ENCODE measurements at places on chromosomes 2 and 18.

DNA sequence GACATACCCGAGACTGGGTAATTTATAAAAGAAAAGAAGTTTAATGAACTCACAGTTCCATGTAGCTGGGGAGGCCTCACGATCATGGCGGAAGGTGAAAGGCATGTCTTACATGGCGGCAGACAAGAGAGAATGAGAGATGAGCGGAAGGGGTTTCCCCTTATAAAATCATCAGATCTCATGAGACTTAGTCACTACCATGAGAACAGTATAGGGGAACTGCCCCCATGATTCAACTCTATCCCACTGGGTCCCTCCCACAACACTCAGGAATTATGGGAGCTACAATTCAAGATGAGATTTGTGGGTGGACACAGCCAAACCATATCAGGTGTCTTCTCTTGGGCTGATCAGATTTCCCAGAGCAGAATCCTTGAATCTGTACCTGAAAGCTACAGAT lies 617.3 kb upstream of the ID2 start:
- no peak for DNase-seq

DNA sequence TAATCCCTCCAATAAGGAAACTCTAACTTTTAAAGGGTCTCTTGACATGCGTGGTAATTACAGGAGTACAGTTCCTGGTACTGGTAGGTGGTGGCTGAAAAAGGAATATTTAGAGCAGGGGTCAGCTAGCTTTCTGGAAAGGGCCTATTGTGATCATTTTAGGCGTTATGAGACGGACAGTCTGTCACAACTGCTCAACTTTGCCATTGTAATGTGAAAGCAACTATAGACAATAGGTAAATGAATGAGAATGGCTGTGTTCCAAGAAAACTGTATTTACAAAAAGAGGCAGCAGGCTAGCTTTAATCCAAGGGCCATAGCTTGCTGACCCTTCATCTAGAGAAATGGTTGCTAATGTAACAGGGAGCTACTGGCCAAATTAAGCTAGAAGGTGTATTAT lies 177.7 kb upstream of the LRRTM1 start:
- DNase-seq = no peak

DNA sequence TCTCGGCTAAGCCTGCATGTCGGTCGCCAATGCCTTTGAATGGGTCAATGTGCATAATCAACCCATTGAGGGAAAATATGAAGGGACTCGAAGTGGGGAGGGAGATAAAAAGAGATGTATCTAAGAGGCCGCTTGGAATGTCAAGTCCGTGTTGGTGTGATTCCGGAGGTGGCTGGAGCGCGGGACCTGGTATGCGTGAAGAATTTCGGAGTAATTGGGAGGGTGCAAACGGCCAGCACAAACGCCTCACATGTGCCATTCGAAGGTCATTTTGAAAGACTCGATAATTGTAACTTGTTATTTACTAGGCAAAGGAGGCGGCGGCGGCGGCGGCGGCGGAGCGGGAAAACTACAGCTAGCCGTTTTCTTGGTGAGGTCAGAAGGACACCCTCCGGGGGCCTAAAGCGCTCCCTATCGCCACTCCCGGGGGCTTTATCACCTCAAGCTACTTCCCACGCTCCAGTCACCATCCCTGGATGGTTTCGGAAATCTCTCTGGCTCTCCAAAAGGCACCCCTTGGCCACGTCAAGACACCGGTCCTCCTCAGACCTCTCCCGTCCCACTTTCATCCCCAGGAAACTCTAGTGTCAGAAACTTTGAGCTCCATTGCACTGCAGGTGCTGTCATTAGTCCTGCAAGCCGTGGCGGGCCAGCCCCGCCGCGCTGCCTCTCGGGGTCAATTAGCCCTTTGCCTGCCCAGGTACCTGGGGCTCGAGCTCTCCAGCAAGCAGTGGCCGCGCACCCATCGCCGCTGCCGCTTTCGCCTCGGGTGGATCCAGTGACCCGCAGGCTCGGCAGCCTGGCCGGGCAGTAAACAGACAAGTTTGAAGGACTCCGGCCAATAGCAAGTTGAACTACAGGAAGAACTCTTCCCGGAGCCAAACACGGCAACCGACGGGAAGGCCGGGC lies 1.5 kb downstream of the ERBB4 start:
- peak; percentile 50 for DNase-seq

DNA sequence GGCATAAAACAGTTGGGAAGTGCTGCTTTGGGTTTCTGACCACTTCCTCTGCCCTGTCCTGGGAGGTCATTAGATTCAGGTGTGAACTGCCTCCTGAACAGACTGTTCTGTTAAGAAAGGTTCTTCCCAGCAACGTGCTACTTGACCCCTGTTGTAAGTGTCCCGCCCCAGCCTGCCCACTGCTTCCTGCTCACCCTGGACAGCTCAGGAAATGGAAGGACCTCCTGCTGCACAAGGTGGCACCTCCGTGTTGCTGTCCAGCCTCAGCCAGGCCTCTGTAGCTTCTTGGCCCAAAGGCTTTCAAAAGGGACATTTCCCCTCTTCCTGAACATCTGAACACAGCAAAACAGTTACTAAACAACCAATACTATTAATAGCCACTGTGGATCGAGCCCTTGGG lies 5.3 kb downstream of the TOGARAM2 start:
- DNase-seq = peak; percentile 25

DNA sequence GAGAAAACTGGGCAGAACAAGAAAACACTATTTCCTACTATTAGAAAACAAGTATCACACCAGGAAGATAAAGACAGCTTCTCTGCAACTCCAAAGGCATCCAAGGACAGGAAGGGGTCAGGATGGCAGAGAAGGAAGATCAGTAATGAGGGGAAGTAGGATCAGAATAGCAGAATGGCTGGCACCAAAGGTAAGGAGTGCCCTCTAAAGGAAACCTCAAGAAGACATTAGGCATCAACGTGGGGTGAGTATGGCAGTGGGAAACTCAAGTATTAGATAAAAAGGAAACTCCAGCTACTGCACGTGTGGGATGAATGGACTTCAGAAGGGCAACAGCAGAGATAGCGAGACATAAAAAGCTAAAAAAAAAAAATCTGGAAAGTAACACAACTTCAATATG lies 25.9 kb downstream of the HDLBP start:
- no peak for DNase-seq

DNA sequence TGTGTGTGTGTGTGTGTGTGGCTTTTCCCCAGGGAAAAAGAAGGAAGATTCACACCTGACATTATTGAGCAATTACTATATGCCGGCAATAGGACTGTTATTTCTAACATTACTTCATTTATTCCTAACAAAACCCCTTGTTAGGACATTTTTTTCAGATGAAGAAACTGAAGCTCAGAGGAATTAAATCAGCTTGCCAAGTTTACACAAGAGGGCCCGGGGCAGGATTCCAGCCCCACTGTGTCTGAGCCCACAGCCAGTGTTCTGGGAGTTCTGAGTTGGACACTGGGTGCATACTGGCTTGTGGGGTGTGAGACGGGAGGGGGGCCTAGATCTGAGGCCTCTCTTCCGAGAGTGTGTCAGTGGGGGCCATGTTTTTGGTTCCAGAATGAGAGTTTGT lies 9.9 kb downstream of the TOGARAM2 start:
- no peak for DNase-seq

- no peak for DNase-seq
Measured at GRCh38 chr2:68031542-68032160, 31.2 kb downstream of the C1D start.

DNA sequence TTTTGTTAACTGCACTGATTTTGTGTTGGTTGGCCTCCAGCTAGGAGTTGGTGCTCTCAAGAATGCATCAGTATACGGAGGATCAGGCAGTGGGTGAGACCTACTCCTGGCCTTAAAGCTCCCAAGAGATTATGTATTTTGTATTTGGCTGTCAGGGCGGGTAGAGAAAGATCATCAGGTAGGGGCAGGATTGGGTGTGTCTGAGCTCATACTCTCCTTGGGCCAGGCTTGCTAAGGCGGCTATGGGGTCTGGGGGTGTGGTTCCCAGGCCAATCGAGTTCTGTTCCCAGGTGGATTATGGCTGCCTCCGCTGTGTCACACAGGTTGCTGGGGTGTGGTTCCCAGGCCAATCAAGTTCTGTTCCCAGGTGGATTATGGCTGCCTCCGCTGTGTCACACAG lies 28.9 kb upstream of the IL1RN start:
- no peak for DNase-seq

DNA sequence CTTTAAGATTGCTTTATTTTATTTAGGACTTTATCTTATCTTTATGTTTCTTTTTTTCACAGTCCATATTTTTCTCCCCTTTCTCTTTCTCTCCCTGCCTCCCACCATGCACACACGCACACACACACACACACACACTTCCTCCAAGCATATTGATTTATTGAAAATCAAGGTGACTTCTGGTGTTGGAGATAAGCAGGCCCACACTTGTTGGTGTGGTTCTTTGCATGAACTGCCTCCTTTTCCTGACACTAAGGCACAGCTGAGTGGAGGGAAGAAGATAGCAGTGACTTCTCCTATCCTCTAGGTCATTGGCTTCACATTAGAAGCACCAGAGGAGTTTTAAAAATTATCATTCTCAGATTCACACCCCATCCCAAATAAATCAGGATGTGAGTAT lies 18.0 kb downstream of the TBR1 start:
- DNase-seq = no peak

GRCh38 chr2:43430489-43430888 lies 165.3 kb downstream of the THADA start:
- no peak for DNase-seq

DNA sequence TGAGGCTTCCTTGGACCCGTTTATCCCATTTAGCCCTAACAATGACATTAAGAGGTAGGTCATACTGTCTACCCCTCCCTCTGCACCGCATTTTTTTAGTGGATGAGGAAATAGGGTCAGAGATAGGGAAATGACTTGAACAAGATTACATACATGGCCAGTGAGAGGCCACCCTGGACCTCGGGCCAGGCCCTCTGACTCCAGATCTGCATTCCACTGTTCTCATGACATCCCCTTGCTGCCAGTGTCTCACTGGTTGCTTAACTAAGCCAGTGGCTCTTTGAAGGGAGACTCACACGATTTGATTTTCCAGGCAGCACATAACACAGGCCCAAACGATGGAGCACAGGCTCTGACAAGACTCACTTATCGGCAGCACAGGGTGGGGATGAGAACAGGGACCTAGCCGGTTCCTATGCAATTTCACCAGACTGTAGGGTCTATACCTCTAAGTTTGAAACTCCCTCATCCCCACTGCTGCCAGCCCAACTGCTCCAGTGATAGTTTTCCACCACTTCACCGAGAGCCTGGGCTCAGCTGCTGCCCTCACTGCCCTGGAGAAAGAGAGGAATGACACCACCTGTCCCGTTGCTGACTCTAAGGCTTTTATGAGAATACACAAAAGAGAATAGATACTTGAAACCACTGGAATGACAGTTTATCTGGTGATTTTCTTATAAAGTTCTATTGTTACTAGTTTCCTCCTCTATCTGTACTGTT lies 82.5 kb downstream of the TMEM247 start:
- DNase-seq = no peak

DNA sequence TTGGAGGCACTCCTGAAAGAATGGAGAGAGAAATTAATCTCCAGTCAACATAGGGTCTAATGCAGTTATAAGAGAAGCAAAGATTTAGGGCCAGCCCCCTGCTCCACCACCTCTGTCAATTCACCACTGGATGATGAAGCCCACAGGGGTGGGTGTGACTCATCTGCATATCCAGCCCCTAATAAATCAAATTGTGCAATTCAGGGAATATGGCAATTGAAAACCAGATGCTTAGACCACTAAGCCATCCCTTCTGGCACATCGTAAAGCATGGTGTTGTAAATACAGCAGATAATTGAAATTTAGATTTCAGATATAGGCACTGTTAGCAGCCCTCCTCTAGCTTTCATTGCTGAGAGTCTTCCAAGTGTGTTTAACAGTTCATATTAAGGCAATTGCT lies 541.4 kb downstream of the PARD3B start:
- no peak for DNase-seq

DNA sequence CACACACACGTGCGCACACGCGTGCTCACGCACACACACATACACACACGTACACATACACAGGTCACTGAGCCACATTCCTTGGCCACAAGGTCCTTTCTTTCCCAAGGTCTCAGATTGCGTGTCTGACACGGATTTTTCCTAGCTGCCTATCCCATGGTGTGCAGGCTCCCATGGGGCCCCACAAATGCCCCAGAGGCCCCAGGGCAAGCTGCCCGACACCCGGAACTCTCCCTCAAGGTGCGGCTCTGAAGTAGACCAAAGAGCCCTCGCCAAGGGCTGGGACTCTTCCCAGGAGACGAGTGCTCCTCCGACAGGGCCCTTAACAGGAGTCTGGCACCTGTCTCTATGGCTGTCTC lies 46.7 kb downstream of the SDC1 start:
- no peak for DNase-seq

DNA sequence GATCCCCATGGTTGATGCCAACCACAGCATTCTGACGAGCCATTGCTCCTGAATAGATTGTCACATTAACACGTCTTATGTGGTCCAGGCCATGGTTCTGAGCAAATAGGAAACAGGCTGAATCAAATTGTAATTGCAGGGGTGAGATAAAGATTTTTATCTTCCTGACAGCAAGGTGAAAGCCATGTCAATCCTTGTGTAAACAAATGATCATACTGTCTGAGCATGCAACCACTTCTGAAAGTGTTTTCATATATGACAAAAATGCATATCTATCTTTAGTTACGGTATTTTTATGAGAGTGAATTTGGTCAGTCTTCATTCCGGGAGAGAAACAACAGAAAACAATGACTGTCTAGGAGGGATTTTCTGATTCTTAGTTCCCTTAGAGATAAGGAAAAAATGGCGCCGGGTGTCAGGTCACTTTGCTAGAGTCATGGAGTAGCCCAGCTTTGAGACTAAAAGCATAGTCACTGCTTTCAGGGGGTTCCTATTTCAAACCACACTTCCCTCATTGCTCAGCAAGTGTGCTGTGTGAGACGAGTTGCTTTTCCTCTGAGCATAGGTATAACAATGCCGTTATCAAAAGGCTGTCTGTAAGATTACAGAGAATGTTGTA lies 958.9 kb downstream of the DCDC2C start:
- DNase-seq = no peak

DNA sequence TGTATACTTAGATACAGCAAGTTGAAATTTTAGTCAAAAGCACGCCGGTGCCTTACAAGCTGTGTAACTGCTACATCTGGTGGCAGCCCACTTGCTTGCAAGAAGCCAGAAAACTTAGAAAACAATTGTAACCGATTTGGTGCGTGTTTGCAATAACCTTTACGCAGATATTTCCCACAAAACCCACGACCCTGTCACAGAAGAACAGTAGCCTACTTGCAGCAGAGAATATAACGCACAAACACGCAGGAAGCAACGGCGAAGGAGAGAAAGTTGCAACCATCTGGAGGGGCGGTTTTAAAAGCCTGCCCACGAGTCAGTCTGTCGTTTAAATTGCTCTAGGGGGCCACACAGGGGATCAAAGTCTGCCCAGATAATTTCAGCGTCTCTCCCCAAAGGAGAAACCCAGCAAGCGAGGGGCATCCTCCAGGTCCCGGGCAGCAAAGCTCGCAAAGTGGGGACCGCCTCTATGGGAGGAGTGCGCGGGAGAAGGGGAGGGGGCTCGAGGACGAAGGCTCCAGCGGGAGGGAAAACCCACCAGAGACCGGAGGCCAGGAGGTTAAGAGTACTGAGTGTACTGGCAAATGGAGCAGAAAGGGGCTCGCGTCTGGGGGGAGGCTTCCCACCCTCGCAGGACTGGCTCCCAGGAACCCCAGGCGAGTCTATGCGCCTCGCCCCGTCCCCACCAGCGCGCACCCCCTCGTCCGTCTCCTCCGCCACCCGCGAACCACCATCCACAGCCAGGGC lies 1.1 kb downstream of the TLK1 start:
- peak; percentile 51 for DNase-seq
